HT1080 (cell line): ENCODE measurements at places on chromosomes 11 and 22. TPM values are rescaled to one million over a fixed set of nuclear protein-coding genes. Genes with fewer than 3 reads are reported as not detected.

DNA sequence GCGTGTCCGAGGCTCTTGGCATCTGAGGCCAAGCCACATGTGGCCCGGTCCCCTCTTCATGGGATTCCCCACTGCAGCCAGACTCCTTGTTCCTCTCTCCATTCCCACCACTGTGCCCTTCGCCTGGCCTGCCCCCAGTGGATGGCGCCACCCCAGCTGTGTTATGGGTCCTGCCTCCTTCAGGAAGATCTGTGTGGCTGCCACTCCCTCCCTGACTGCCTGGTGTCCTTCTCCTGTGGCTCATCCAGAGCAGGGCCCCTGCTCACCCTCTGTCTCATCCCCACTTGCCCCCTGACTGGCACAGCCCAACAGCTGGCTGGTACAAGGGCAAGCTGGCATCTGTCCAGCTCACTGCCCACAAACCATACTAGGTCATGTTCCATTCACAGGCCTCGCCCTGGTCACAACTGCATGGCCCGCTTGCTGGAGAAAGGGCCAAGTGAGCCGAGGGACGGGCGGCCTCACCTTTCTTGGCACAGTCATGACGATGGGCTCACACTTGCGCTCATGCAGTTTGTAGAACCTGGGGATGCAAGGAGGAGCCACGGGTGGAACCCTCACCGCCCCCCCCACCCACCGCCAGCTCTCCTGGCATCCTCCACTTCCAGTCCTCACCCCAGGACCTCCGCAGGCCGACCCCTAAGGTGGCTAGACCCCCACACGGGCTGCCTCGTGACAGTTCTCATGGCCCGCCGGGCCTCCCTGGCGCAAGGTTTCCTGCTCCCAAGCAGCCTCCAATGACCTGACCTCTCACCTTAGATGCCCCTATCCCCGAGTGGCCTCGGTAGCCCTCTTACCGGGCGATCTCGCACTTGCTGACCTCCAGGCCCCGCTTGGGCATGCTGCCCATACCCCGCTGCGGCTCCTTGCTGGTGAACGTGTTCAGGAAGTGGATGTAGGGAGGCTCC, 2.1 kb upstream of the PTPRCAP start:
- DNase-seq = peak; percentile 48

Gene LINC01488
- not detected in 2 replicates for total RNA-seq

DNA sequence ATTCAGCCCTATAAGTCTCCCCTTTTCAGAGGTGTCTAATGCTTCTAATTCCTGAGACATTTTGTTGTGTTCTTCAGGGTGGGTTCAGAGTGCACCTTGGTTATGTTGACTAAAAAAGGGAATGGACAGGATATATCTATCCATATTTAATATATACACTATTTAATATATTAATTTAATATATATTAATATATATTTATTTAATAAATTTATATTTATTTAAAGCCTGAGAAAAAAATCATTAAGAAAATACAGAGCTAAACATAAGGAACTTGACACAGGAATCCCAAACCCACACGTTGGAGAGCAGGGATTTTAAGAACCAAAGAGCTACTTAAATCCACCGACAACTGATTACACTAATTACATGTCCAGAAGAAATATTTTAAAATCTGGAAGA, 674.2 kb upstream of the KIRREL3 start:
- DNase-seq = no peak

DNA sequence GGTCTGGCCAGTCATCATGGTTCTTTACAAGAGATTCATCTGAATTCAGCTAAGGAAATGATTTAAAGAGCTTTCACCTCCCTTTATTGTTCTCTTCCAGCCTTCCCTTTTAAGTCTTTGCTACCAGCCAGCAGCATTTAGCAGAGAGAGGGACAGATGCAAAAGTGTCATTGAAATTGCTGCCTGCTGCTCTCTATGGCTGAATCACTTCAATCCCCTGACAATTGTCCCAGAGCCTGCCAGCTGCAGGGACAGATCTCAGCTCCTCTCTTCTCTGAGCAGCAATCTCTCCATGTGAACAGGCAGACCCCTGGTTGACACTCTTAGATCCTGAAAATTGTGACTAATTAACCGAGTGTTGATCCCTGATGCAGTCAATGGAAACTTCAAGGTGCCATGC, 816.9 kb upstream of the CCDC90B start:
- no peak for DNase-seq

Gene GUCY1A2
- 0.27 and 0.84 TPM in 2 replicates for total RNA-seq

DNA sequence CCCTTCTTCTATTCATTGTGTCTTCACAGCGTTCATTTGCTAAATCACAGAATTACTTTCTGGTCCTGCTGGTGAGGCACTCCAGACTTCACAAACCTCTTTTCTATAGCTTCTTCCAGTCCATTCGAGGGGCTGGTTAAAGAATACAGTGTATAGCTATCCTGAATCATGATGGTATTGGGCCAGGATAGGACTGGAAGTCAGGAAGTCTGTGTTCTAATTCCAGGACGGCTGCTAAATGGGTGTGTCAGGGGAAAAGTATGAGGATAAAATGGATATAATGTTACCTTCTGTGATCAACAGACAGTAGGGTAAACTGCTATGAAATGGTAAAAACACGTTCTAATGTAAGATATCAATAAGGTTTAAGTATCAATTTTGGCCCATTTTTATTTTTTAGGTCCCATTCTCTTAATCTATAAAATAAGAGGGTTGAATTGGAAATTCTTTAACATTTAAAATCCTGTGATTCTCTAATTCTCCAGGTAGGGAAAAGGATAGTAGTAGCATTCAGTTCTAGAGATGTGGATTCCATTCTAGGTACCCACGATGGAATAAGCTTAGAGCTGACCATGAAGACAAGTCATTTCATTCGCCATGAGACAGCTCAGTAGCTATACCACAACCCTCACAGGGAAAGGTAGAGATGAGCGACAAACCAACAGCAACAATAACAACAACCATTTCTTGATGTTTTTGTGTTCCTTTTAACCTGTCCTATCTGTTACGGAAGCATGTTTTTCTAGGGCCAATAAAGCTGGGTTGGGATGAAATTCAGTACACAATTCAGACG, 96.1 kb downstream of the SLC1A2 start:
- DNase-seq = peak; percentile 11

DNA sequence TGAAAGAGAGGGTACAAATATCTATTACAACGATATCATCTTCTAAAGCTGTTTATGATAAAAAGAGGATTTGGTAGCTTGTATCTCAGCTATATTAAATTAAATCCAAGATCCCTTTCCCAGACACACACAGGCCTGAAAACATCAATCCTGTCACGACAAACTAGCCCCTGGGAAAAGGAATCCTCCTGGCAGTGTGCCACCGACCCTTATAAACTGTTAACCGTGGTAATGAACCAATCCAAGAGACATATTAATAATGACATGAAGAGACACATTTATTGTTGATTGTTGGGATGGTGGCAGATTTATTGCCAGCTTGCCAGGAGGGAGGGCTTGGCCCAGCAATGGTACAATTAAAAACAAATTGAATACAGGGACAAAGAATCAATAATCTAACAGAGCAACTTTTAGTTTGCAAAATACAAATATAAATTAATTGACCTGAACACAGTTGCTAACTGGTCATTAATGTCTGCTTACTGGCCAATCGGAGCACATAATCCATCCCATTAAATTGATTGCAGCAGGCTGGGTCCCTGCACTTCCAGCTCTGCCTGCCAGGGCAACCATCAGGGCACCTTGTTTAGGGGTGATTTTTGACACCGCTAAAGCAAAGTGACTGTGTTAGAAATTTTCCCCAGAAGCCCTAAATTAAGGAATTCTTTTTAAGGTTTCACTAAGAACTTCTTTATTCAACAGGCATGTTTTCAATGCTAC, 887.6 kb downstream of the OPCML start:
- DNase-seq = no peak

GRCh38 chr22:30150212-30150611, 69.9 kb downstream of the HORMAD2 start:
- DNase-seq = no peak

GRCh38 chr11:61495801-61496601, 12.5 kb upstream of the LRRC10B start:
- DNase-seq = no peak

DNA sequence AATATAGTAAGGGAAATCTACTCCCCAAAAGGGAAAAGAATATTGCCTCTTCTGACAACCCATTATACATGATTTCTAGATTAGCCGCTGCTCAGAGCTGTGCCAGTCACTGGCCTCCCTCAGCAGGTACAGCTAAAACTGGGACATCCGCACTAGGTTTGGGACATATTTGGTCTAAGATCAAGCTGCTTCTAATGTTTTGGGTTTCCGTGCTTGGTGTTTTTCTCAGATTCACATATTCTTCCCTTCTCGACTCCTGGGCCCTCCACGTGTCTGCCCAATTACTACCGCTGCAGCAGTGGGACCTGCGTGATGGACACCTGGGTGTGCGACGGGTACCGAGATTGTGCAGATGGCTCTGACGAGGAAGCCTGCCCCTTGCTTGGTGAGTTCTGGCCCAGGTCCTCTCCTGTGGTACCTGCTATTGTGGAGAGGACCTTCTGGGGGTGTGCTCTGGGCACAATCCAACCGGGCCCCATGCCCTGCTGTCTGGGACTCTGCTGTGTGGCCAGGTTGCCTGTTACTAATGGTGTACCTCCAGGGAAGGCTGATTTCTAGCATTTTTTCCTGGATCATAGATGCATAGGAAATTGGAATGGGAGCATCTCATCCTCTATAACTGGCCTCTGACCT, 138.1 kb upstream of the SORL1-AS1 start:
- no peak for DNase-seq

DNA sequence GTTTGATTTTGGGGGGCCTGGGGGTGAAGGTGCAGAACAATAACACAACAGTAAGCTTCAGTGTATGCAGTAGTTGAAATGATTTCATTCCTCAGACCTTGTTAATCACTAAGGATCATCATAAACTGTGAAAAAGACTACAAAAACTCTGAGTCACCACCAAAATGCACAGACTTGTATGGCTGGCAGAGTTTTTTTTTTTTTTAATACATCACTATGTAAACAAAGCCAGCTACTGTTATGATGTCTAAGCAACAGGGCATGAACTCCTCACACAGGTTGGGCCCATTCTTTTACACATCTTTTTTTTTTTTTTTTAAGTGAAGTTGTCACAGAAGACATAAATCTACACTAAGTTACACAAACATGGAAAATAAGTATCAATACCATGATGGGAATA, 311.9 kb downstream of the GUCY1A2 start:
- peak; percentile 94 for DNase-seq

DNA sequence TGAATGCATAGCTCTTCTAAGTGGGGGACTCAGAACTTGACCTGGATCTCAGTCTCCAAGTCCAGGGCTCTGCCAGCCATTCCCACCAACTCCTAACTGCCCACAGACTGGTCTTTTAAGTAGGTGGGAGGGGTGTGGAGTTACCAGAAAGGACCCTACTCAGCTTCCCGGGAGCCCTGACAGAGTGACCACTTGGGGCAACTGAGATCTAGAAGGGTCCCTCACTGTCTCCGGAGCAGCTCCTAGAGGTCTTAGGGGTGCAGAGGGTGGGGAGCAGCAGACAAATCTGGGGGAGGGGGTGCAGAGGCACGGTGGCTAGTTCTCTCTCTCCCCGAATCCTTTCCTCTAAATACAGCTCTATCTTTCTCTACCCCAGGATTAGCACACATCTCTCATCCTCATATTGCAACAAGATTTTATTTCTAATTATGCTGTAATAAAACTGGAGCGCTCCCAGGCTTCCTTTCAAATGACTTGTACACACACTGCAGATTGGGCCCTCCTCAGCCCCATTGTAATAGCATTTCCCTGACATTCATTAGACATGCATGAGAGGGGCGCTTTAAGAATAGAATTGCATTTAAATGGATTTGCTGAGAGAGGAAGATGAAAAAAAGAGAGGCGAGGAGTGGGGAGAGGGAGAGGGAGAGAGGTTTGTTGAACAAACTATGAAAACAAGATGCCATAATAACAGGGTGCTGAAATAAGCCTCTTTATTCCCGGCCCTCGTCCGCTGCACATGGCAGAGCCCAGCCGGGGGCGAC, 219.0 kb downstream of the CEP164 start:
- DNase-seq = no peak

DNA sequence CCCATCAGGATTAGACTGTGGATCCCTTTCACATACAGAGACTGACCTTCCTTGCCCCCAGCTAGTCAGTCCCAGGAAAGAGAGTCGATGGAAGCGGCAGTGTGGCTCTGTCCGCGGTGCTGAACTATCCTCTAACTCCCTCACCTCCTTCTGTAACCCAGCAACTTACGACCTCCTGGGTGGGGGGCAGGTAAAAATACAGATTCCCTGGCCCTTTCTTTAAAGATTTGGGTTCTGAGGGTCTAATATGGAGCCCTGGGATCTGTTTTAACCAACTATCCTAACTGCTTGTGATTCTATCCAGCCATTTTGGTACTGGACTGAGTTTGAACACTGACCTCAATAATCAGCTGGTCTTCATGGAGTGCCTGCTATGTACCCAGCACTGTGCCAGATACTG, 23.2 kb downstream of the MFNG start:
- DNase-seq = no peak

Gene TEX12
- total RNA-seq = 0.94 TPM in 1 of 2 replicates, not detected in the other

DNA sequence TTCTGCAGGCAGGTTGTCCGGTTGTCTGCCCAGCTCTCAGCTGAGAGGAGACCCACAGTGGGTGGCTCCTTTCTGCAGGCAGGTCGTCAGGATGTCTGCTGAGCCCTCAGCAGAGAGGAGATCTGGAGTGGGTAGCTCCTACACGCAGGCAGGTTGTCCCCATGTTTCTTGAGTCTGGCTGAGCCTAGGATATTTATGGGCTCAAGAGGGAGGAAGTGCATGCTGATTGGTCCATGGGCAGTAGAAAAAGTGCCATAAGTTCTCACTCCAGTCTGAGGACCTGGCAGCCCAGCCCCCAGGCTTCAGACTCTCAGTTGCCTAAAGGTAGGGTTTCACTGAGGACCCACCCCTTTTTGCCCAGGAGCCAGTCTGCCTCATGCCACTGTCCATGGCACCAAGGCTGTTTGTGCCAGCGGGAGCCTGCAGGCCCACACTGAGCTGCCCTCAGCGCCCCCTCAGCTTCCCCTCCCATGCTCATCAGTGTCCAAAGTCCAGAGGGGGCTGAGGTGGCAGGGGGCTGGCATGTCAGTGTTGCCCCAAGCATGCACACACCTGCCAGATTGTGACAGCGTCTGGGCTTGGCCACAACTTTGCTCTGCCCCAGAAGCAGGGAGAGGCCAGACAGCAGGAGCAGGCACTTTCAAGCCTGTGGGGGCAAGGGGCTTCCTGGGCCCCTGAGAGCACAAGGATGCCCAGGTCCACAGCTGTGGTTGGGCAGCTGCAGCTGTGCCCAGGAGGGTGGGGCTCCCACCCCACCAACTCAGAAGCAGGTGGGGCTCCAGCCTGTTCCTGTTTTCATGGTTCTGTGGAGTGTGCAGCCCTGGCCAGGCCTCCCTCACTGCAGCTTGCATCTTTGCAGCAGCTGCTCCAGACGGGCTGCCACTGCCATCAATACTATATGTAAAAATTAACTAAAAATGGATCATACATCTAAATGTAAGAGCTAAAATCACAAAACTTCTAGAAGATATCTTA, 3.8 kb upstream of the RNF141 start:
- DNase-seq = no peak

- no peak for DNase-seq
Measured at GRCh38 chr11:106495046-106495445, 417.6 kb downstream of the AASDHPPT start.

Gene COPB1
- total RNA-seq = 131 and 132 TPM in 2 replicates
